Activated T-helper 1 cell treated with anti-CD3 and anti-CD28 coated beads, Interleukin-12 subunit alpha, Interleukin-12 subunit beta, Interleukin-2, Interleukin-4 antibody, amounts not matched to agents 30 ng/mL and 10 ng/mL and 1 ng/mL, durations not matched to agents 14 hours and 24 hours and 36 hours (primary cell): ENCODE measurements at places on chromosomes 7 and 10.

GRCh38 chr10:33052915-33053810, 95.1 kb upstream of the ITGB1 start:
- H3K4me1 ChIP-seq, result no peaks in the 10 kb centered on the region
- H3K4me3 ChIP-seq, result no peak overlapping the region
- no peak overlapping the region for H3K27ac ChIP-seq
- no peaks in the 10 kb centered on the region for H3K36me3 ChIP-seq
- no peak for DNase-seq
- peaks cover 10% of the 10 kb centered on the region for H3K27me3 ChIP-seq

- H3K36me3 ChIP-seq, result no peaks in the 10 kb centered on the region
- H3K27ac ChIP-seq, result no peak overlapping the region
- H3K4me3 ChIP-seq, result no peak overlapping the region
- peaks cover 4% of the 10 kb centered on the region for H3K4me1 ChIP-seq
- DNase-seq, result no peak
Measured at GRCh38 chr7:1068619-1069018, 19.3 kb upstream of the GPER1 start.

DNA sequence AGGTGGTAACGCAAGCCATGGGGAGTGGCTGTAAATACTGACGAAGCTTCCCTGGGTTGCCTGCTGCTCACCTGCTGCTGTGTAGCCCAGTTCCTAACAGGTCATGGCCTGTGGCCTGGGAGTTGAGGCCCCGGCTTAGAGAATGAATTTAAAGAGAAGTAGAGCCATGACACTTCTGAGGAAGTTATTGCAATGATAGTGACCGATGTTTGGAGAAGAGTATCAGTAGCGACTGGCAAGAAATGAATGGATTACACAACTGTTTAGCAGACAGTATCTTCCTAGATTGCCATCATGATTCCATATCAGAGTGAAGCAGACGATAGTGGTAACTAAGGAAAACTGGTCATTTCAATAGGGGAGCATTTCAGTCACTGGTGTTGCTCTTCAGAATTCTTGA, 249.6 kb downstream of the PLXDC2 start:
- H3K4me1 ChIP-seq, result no peaks in the 10 kb centered on the region
- H3K36me3 ChIP-seq, result no peaks in the 10 kb centered on the region
- H3K27ac ChIP-seq, result no peak overlapping the region
- H3K27me3 ChIP-seq, result no peaks in the 10 kb centered on the region
- H3K4me3 ChIP-seq, result no peak overlapping the region

- peaks cover 30% of the 10 kb centered on the region for H3K27me3 ChIP-seq
- no peak overlapping the region for H3K27ac ChIP-seq
- no peak overlapping the region for H3K4me3 ChIP-seq
- no peaks in the 10 kb centered on the region for H3K4me1 ChIP-seq
- no peaks in the 10 kb centered on the region for H3K36me3 ChIP-seq
- no peak for DNase-seq
Measured at GRCh38 chr7:156604311-156604710, 36.3 kb upstream of the RNF32 start.
